ENCODE measurements at places on chromosomes 5 and 9.

- no peak for DNase-seq
These were observed 50.4 kb downstream of the TRIO start for GRCh38 chr5:14193496-14193895.

GRCh38 chr9:69030851-69031645 lies 4.5 kb upstream of the FXN start:
- no peak for DNase-seq

DNA sequence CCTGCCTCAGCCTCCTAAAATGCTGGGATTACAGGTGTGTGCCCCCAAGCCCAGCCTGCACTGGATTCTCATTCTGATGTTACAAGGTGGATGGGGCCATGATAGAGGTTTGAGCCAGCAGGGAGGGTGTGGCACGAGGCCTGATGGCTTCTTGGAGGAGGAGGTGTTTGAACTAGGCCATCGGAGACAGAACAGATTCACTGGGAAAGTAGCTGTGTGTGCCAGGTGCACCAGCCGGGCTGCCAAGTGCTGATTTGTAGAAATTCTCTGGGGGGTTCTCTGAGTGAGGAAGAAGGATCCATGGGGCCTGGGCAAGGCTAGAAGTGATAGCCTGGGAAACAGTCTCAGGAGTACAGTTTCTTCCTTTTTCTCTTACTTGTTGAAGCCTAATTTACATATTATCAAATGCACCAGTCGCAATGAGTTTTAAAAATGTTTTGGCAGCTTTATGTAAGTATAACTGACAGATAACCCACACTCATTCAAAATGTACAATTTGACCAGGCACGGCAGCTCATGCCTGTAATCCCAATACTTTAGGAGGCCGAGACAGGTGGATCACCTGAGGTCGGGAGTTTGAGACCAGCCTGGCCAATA lies 31.1 kb upstream of the STXBP1 start:
- DNase-seq: no peak

DNA sequence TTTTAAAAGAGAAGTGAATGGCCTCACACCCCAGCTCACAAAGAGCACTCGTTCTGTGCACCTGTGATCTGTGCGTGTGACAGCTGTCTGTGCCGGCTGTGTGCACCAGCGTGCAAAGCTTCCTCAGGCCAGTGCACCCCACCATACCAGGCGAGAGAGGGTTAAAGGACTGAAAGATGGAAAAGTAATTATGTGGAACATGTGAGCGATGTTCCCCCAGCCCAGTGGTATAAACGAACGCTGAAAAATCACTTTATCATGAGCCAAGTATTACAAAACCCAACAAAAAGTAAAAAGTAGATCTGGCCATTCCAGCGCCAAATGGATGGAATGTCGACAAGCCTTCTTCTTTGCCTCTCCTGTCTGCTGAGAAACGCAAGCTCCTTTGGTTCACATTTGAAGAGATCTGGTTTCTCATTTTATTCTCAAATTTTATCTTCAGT lies 53.7 kb downstream of the IPPK start:
- no peak for DNase-seq

- peak; percentile 1 for DNase-seq
These were observed 52.9 kb upstream of the EXOC3 start for GRCh38 chr5:389891-390622.

DNA sequence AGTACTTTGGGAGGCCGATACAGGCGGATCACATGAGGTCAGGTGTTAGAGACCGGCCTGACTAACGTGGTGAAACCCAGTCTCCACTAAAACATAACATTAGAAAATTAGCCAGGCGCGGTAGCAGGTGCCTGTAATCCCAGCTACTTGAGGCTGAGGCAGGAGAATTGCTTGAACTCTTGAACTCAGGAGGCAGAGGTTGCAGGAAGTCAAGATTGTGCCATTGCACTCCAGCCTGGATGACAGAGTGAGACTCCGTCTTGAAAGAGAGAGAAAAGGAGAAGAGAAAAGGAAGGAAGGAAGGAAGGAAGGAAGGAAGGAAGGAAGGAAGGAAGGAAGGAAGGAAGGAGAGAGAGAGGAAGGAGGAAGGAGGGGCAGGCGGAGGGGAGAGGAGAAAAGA lies 45.1 kb downstream of the MYO10 start:
- no peak for DNase-seq

- DNase-seq: no peak
These were observed 8.5 kb downstream of the SPINK9 start for GRCh38 chr5:148343603-148344487.

- no peak for DNase-seq
These were observed 70.4 kb downstream of the CRB2 start for GRCh38 chr9:123426406-123426805.

- DNase-seq: no peak
These were observed 87.6 kb downstream of the ADRB2 start for GRCh38 chr5:148913985-148914431.

- DNase-seq: no peak
These were observed 37.0 kb downstream of the DMRTA1 start for GRCh38 chr9:22483528-22484070.

GRCh38 chr9:93198117-93198837 lies 14.3 kb downstream of the WNK2 start:
- no peak for DNase-seq

DNA sequence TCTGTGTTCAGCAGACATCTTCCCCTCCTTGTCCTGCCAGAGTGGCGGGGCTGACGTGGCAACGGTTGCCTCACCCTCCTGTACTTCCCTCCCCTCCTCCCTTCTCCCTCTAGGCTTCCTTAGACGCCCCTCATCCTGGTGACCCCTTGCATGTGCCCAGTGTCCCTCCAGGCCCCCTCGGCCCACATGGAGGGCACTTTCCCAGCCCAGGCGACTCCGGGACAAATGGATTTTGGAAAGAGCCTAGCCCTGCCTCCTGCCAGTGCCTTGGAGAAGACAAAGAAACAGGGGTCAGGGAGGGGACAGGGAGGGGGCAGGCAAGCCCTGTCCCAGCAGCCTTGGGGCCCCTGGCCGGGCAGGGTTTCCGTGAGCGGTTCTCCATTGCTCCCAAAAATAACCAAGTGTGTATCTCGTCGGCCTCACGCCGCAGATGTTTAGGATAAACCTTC lies 38.3 kb upstream of the NEURL1B start:
- DNase-seq: peak; percentile 26

GRCh38 chr9:92315456-92315855 lies 9.7 kb downstream of the NOL8 start:
- no peak for DNase-seq

GRCh38 chr9:128940946-128941755 lies 6.3 kb downstream of the DOLK start:
- no peak for DNase-seq

DNA sequence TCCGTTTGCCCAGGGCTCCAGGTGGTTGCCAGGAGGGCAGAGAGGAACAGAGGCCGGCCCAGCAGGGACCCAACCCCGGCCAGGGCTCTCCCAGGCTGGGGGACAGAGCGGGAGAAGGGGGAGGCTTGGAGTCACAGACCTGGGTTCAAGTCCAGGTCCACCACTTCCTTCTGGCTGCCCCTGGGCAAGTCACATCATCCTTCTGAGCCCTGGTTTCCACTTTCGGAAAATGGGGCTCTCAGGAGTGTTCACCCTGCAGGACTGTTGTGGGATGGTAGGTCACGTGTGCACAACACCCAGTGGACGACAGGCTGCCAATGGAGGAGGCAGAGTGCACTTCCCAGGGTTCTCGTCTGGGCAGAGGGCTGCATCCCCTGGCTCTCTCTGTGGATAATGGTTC lies 245.4 kb downstream of the PBX3 start:
- DNase-seq: no peak

DNA sequence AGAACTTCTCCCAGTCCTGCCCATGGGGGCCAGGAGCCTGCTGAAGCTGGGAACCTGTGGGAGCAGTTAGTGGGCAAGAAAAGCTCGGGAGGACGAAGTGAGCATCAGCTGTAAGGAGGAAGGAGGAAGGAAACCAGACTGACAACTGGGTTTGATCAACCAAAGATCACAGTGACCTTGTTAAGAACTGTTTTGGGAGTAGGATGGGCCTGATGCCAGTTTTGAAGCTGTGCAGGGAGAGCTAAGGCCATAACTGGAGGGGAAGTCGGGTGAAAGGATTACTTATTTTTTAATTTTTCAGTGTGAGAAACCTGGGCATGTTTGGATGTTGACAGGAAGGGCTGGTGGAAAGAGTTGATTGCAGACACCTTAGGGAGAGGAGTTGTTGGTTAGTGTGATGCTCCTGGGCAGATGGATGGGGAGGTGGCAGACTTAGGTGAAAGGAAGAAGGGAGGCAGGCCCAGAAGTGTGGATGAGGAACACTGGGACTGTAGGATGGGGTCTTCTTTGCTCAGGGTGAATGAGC lies 58.3 kb upstream of the KLF4 start:
- no peak for DNase-seq

- DNase-seq: peak; percentile 32
These were observed 31.6 kb downstream of the LMNB1 start for GRCh38 chr5:126808521-126808988.

DNA sequence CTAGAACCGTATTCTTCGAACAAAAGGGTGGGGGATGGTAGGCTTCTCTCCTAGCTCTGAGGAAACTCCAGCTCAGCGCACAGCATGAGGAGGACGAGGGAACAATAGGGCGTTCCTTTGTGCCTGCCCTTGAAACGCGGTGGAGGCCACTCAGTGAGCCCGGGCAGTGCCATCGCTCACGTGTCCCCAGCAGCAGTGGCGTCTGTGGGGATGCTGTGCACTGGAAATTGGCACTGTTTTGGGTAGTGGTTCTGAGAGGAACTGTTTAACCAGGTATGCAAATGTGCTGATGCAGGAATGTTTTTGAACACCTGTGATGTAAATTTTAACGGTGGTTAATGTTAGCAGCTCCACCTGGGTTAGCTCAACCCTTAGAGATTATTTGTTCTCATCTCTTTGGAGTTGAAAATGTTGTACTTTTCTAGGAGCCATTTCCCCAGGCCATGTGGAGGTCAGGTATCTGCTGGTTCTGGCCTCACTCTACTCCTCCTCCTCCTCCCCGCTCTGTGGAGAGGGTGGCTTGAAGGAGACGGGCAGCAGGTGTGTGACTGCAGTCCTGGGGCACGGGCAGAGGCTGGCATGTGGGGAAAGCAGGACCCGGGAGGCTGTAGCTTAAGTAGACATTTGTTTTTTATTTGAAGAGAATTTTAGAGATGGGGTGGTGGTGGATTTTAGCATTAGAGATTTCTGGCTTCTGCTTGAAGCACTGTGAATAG lies 48.3 kb downstream of the EHMT1 start:
- DNase-seq: no peak

DNA sequence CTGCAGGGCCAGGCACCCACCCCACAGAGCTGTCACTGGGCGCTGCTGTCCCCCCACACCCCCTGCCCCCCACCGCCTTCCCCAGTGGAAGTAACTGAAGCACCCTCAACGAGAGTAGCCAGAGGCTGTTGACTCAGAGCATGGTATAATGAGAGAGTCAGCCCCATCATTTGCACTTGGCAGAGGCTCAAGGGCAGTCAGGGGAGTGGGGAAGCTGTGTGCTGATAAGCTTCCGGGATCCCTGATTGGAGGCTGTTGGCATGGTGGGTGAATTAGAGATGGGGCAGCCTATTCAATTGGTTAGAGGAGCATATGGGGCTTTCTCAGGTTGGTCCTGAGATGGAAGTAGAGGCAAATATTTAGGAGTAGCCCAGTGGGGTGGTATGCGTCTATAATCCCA lies 77.1 kb upstream of the GOLM1 start:
- no peak for DNase-seq

GRCh38 chr5:165497707-165498106 lies 1992.3 kb downstream of the MAT2B start:
- peak; percentile 11 for DNase-seq

GRCh38 chr9:125910286-125910685 lies 163.1 kb downstream of the PBX3 start:
- no peak for DNase-seq

GRCh38 chr5:55160493-55161209 lies 680 bp downstream of the GPX8 start:
- peak; percentile 86 for DNase-seq

DNA sequence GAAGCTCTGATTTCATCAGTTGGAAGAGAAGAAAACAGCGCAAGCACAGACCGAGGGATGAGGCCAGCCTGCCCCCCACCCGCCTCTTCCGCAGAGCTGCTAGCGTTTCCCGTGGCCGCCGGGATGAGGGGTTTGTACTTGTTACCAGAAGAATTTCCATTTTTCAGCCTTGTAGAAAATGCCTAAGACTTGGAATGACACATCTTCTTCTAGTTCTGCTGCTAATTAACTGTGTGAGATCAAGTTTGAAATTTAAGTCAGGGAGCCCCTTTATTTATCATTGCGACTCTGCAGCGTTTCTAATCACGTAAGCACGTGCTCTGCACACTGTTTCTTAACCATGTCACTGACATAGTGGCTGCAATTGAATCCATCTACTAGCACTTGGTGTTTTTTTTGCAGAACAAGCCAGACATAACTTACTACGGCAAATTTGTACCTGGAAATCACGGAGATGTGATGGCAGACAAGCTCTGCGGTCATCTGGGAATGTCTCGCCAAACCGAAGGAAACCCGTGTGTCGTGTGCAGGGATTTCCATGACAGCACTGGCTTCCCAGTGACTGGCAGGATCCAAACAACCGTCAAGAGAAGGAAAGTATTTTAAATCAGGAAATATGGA lies 41.8 kb upstream of the ROR2 start:
- DNase-seq: peak; percentile 34

DNA sequence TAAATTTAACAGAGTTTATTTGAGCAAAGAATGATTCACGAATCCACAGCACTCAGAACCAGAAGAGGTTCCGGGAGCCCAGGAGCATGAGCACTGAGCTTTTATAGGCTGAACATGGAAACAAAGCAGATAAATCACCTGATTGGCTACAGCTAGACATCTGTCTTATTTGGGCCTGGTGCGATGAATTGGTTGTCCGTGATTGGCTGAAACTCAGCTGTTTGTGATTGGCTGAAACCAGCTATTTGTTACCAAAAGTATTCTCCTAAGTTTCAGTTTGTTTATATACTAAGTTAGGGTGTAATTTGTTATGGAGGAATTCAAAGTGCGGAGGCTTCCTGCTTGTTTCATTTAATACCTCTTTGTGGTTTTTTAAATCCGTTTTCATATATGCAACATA lies 15.8 kb upstream of the LCP2 start:
- no peak for DNase-seq

DNA sequence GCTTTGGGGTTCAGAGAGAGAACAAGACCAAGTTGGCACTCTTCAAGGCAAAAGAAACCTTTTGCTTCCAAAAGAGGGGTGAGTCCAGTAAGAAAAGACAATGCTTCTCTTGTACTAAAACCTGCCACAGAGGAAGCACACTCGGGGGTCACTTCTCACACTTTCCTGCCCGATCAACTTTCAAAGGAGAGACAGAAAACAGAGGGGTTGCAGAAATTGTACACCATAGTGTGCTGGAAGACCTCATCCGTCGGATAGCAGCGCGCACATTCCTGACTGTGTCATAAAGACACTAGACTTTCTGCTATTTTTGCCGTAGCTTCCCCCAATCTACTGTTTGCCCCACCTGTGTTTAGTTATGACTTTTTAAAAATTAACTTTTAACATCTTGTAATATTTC lies 66.9 kb downstream of the OR2K2 start:
- DNase-seq: no peak

GRCh38 chr5:337563-338130 lies 16.1 kb downstream of the AHRR start:
- peak; percentile 59 for DNase-seq

GRCh38 chr5:174514983-174515394 lies 209.4 kb upstream of the MSX2 start:
- DNase-seq: no peak

GRCh38 chr5:19547640-19548039 lies 440.4 kb downstream of the CDH18 start:
- DNase-seq: peak; percentile 27

All from hepatocyte (in vitro differentiated cells).